ENCODE measurements at places on chromosomes 13 and 19.

GRCh38 chr13:76153239-76153638 lies 517.1 kb downstream of the LMO7 start:
- no peak for DNase-seq

DNA sequence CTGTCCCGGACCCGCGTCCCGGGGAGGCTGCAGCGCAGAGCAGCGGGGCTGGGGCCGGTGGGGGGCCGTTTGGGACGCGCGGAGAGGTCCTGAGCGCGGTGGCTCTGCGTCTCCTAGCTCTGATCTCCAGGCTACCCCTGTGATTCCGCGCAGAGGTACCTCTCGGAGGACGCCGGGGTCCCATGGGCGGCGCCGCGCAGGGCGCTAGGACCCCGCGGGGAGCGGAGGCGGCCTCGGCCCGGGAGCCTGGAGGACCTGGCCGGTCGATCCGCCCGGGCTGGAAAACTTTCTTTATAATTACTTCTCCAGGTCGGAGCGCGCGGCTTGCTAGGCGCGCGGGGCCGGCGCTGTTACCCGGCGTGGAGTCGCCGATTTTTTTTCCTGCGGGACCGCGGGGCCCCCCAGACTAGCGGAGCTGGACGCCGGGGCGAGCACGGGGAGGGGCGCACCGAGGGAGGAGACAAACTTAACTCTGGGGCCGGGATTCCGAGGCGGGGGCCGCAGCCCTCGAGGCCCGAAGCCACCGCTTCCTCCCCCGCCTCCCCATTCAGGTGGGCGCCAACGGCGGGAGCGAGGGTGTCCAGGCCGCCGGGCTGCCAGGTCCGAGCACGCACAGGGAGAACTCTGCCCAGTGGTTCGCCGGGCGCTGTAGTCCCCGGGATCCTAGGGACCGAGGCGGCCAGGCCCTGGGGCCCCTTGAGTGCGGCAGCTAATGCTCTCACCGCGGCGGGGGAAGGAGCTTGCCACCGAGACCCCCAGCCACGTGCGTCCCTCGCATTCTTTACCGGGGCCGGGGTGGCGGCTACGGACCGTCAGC lies 848 bp upstream of the CEBPA start:
- no peak for DNase-seq

DNA sequence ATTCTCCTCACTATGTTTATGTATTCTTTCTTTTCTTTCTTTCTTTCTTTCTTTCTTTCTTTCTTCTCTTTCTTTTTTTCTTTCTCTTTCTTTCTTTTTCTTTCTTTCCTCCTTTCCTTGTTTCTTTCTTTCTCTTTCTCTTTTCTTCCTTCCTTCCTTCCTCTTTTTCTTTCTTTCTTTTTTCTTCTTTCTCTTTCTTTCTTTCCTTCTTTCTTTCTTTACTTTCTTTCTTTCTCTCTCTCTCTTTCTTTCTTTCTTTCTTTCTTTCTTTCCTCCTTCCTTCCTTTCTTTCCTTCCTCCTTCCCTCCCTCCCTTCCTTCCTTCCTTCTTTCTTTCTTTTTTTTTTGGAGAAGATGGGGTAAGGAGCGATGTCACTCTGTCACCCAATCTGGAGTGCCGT lies 1405.5 kb downstream of the SLITRK5 start:
- DNase-seq = no peak

- DNase-seq = no peak
Measured at GRCh38 chr13:49329831-49330545, 82.3 kb downstream of the CDADC1 start.

DNA sequence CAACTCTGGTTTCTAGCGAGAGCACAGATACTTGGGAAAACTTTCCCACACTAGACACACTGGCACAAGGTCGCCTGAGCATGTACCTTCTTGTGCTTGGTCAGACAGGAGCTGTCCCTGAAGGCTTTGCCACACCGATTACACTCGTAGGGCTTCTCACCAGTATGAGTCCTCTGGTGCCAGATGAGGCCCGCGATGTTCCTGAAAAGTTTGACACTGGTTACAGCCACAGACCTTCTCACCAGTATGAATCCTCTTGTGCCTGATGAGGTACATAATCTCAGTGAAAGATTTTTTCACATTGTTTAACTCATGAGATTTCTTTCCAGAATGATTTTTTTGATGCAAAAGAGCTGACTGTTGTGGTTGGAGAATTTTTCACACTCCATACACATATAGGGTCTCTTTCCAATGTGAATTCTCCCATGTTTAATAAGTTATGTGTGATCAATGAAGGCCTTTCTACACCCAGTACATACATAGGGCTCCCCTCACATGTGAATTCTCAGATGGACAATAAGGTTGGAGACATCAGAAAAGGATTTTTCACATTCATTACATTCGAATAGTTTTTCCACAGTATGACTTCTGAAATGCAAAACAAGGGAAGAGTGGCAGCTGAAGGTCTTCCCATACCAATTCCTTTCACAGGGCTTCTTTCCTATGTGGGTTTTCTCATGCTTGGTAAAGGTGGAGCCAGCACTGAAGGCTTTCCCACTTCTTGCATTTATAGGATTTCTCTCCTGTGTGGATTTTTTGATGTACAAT lies 9.9 kb upstream of the ZSCAN18 start:
- DNase-seq = no peak

DNA sequence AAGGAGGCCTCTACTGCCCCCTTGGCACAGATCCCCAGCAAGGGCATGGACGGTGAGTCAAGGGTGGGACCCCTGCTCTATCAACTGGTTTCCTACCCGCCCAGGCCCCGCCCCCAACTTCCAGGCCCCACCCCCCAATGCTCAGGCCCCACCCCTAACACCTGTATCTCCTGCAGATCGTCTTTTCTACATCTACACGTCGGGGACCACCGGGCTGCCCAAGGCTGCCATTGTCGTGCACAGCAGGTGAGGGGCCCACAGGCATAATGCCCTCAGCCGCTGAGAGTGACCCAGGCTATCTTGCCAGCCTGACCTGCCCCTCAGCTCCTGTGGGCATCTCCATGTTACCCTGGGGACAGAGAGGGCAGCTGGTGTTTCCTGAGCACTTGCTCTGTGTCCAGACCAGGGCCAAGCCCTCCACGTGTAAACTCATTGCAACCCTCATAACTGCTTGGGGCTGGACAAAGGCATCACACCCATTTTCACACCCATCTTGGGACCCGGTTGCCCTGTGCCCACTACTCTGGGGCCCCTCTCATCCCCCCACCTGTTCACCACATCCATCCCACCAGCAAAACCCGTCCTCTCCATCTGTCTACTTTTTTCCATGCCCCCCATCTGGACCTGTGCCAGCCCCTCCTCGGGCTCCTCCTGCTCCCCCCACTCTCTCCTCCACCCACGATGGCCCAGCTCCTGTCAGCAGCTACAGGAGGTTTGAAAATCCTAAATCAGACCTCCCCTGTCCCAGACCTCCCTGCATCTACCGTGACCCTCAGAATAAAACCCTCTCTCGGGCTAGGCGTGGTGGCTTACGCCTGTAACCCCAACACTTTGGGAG lies 17.2 kb downstream of the SLC27A1 start:
- DNase-seq = no peak

GRCh38 chr13:100235311-100235901 lies 146.5 kb downstream of the PCCA start:
- peak; percentile 45 for DNase-seq

DNA sequence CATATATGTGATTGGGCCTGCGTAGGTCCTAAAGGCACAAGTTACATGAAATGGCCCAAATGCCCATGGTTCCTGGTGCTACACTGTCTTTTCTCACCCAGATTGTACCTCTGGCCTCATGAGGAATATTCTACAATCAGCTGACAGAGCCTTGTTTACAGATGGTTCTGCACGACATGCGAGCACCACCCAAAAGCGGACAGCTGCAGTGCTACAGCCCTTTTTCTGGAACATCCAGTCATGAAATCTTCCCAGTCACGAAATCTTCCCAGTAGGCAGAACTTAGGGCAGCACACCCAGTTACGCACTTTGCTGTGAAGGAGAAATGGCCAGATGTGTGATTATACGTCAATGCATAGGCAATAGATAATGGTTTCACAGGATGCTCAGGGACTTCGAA lies 7.7 kb upstream of the ELF1 start:
- DNase-seq = no peak

DNA sequence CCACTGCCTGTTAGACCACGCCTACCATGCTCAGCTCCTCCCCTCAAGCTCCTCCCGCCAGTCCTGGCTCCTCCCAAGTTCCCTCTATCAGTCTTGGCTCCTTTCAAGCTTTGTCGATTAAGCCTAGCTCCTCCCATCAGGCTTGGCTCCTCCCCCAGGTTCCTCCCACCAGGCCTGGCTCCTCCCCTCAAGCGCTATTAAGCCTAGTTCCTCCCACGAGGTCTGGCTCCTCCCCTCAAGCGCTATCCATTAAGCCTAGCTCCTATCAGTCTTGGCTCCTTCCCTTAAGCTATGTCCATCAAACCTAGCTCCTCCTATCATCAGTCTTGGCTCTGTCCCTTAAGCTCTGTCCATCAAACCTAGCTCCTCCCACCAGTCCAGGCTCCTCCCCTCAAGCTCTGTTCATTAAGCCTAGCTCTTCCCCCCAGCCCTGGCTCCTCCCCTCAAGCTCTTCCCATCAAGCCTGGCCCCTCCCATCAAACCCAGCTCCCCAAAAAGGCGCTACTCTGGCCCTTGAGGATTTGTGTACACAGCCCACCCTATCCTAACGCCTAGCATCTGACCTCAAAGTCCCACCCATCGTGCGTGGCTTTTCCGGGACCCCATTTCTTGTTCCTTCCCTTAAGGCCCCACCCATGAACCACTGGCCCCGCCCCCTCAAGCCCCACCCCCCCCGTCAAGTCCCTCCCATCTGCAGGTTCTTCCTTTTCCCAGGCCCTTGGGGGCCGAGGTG lies 10.0 kb downstream of the CAMSAP3 start:
- no peak for DNase-seq

GRCh38 chr13:28743020-28743419 lies 24.2 kb upstream of the SLC46A3 start:
- DNase-seq = no peak

DNA sequence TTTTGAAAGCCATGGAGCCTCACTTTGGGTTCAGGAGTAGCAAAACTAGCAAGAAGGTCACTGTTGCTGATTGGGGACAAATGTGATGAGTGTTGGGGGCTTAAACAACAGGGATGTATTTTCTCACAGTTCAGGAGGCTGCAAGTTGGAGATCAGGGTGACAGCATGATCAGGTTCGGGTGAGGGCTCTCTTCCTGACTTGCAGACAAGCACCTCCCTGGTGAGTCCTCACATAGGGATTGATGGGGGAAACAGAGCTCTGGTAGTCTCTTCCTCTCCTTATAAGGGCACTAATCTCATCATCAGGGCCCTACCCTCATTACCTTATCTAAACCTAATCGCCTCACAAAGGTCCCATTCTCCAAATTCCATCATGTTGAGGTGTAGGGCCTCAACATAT lies 179.2 kb downstream of the TSHZ3 start:
- DNase-seq = no peak

GRCh38 chr13:39862900-39863299 lies 207.4 kb downstream of the COG6 start:
- DNase-seq = no peak

GRCh38 chr19:34375598-34375997 lies 10.6 kb downstream of the GPI start:
- DNase-seq = no peak

DNA sequence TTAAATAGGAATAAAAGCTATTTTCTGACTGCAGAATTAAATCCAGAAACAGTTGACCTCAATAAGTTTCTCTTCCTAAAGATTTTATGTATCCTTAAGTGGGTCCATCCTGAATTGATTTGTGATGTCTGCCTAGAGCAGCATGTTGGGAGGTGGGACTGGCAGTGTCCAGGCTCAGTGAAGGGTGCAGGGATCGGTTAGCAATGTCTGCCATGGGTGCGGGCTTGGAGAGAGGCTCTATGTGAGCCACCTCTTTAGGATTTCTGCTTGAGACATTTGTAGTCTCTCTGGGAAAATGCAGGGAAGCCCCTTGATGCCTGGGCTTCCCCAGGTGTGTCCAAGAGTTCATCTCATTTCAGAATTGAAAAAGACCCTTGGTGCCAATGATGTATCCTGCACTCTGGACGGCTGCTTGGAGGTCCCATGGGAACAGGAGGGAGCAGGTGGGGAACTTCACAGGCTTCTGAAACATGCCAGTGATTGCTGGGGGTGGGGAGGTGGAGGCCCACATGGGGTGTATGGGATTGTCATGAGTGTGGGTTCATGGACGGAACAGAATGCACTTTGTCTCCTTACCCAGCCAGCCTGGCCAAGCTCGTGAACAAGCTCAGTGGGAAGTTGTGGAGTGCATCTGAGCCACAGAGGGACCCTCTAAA lies 6.2 kb upstream of the COLGALT1 start:
- no peak for DNase-seq

DNA sequence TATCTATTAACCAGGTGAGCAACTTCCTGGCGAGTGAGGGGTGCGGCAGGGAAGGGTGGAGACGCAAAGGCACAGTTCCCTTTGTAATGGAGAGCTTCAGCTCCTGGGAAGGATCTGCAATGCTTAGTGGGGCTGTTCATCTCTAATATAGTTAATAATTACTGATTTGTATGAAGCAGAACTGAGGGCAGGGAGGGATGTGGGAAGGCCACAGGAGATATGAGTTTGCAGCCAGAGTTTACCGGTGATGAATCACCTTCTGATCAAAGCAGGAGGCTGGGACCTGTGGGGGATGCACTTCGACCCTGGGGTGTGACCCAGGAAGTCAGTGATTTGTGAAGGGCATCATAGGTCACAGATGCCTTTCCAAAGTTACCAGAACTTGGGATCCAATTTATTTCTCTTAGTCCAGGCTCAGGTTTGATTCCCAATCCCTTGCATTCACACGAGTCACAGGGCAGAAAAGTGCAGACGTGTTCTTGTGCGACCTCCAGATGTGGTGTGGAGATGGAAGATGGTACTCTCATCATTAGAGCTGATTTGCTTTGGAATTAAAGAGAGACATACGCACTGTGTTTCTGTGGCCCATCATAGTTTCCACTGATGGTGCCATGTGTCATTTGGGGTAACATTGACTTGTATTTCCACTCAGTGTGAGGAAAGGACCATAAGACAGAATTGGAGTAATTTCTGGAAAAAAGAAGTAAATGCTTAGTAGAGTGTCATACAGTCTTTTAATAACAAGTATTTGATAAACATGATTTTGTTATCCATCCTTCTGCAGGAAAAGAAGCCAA lies 55.0 kb downstream of the LRCH1 start:
- no peak for DNase-seq

DNA sequence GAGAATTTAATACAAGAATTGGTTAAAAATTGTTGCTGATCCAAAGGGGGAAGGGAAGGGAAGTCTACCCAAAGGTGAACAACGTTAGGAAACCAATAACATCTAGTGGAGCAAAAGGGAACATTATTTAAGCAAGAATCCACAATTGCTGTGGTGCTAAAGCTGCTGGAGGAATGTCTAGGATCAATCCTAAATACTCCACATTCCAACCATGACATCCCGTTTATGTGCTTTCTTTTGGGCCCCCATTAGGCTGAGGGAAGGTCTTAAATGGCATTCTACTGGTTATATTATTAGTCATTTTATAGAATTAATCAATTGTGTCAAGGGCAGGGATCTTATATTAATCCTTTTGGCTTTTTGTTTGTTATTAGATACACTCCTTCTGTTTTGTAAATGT lies 39.9 kb upstream of the VWA8 start:
- no peak for DNase-seq

DNA sequence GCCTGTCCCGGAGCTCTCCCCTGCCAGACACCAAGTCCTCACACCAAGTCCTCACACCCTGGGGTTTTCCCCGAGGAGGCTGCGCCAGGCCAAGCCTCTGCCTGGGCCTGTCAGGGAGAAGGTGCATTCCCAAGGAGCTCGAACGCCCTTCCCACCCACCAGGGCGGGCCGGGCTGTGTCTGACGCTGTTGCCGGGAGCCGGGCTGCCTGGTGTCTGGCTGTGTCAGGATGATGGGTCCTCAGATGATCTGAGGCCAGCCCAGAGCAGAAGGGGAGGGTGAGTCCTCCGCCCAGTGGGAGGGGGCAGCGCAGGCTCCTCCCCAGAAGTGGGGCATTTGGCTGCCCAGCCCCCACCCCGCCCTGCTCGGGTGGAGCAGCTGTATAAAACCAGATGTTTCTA lies 2.3 kb upstream of the HAS1 start:
- no peak for DNase-seq
